ENCODE measurements at places on chromosomes 7 and 10.

- no peak for DNase-seq
Observed at GRCh38 chr10:17782921-17783665, 26.1 kb upstream of the MRC1 start.

DNA sequence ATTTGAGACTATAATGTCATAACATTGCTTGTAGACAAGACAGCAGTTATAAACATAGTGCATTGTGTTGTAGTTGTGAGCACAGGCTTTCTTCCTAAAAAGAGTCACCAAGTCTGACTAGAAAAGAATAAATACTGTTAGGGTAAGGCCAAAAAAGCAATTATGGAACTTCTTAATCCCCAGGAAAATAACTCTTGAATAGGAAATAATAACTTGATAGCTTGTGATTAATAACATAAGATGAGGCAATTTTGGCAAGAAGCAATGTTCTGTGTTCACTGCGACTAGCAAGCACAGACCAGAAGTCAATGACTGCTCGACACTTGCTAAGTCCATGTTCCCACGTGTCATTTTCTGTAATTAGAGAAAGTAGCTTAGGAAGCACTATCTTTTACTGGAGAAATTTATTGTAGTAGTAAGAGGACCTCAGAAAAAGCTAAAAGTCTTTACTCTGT, 97.1 kb downstream of the AGMO start:
- no peak for DNase-seq

DNA sequence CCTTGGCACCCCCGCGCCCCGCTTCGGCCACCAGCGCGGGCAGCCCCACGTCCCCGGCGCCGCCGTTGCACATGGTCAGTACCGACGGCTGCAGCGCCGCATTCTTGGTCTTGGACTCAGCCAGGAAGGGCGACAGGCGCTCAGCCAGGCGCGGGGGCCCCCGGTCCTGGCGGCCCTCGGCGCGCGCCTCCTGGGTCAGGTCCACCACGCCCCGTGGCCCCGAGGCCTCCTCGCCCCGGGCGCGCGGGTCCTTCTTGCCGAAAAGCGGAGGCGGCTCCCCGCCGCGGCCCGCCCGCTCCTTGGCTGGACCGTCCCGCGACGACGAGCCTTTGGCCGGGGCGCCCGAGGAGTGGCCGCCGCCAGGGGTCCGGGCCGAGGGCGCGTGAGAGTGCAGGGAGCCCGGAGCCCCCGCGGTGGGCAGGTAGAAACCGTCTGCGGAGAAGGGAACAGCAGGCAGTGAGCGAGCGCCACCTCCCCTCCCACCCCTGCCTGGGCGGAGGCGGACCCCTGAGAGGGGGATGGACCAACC, 34.7 kb downstream of the TNRC18 start:
- no peak for DNase-seq

GRCh38 chr10:23156447-23157150, 35.5 kb upstream of the PTF1A start:
- no peak for DNase-seq

GRCh38 chr7:80890426-80891258, 28.2 kb downstream of the SEMA3C start:
- DNase-seq = no peak

DNA sequence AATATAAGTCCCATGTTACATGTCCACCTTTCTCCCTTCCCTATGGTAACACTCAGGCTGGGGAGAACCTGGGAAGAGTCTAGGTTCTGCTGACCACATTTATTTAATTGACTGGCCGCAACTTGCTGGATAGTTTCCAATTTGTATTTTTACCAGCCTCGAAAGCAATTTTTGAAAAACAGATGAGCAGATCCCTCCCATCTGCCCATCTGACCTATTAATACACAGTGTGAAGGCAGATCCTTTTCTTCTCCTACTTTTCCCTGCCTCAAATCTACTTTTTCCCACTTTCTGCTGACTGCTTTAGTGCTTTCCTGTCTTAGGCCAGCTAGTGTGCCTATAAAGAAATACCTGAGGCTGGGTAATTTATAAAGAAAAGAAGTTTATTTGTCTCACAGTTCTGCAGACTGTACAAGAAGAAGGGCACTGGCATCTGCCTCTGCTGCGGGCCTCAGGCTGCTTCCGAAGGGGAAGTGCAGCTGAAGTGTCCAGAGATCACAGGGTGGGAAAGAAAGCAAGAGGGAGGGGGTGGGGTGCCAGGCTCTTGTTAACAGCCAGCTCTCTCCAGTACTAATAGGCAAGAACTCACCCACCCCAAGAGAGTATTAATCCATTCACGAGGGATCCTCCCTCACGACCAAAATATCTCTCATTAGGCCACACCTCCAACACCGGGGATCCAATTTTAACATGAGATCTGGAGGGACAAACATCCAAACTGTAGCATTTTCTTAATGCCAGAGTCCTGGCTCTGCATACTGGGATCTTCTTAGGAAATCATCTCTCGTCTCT, 336.0 kb upstream of the IGFBP3 start:
- no peak for DNase-seq

- peak; percentile 73 for DNase-seq
Observed at GRCh38 chr10:11165591-11166543, 148.2 kb downstream of the CELF2 start.

DNA sequence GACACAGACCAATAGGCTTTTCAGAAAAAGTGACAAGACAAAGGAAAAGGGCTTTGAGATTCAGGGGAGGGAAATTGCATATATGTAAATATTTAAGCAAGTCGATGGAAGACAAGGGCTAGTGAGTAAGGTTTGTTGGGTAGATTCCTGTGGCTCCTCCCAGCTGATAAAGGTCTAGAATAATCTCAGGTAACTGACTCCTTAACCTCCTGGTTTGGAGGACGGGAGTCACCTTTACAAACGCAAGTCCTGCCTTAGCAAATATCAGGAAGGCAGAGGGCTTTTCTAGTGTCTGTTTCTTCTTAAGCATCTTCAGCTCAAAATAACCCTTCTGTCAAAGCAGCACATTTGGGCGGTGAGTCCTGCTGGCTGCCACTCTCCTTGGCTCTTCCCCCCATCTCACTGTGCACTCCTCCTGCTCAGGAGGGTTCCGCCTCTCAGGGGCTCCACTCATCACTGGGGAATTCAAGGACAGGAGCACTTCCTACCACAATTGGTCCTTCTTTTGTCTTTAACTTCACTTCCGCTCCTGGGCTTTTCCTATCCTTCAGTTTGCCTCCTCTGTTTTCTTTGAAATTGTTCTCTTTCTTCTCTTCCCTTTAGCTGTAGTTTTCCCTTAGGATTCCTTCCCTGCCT, 496.3 kb upstream of the KLF6 start:
- DNase-seq = no peak

GRCh38 chr7:116981939-116982338, 28.6 kb downstream of the ST7 start:
- DNase-seq = no peak

GRCh38 chr7:124758327-124758726, 7.3 kb downstream of the GPR37 start:
- no peak for DNase-seq

DNA sequence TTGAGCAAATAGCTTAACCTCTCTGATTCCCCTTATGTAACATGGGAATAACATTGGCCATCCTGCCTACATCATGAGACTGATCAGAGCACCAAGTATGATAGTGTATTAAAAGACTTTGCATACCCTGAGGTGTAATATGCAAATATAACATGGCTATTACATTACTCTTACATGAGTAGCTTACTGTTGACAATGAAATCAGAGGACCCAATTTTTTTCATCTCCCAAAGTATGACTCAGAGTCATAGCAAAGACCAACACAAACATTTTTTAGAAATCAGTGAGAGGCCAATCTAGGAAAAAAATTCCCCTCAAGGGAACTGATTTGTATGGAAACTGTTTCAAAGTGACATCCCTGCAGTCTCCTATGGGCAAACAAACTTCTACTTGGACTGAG, 47.0 kb upstream of the TMEM140 start:
- DNase-seq = no peak

DNA sequence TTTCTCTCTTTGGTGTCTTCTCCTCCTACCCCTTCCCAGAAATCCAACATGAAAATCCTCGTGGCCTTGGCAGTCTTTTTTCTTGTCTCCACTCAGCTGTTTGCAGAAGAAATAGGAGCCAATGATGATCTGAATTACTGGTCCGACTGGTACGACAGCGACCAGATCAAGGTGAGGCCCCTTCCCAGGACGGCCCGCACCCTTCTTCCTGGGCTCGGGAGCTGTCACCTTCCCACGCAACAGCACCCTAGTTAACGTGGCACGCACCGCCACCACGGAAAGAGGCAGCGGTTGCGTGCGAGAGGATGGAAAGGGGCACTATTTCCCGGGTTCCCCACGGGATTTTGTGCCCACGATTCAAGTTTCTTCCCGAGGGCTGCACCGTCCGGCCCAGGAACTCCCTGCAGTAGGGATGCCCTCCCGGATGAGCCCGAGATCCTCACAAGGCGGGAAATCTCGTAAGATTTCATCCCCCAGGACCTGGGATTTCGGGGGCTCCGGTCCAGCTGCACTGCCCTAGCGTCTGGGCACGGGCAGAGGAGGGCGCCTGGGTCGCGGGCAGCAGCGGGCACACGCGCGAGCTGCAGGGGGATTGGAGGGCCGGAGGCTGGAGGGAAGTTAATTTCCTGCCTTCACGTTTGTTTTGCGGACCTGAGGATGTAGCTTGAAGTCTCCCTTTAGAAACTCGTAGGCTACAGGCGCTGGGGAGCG, 834 bp downstream of the TAC1 start:
- no peak for DNase-seq

DNA sequence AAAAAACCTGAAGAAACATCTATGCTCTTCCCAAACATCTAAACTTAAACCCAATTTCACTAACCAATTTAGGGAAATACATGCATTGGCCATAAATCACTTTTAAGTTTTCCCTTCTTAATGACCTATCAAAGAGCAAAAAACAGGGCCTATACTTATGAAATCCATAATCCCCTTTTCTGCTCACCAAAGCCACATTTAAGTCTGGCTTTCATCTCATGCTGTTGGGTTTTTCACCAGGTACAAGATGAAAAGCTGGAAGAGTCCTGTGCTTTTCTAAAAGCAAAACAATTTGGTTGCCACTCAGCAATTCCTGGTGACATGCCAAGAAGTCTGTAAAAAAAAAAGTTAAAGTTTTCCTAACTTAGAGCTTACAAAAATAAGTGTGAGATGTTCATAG, 92.6 kb downstream of the HPSE2 start:
- DNase-seq = no peak

- no peak for DNase-seq
Observed at GRCh38 chr10:10911471-10911921, 106.2 kb upstream of the CELF2 start.

GRCh38 chr7:99409192-99409572, 413 bp downstream of the BUD31 start:
- DNase-seq = no peak

Data from stimulated activated naive B cell treated with anti-CD40 and anti-IgM and Interleukin-4, amounts not matched to agents 10 μg/mL and 1 μg/mL and 100 μg/mL, for 72 hours (primary cell).